ENCODE measurements at places on chromosomes 13 and 19. TPM values are rescaled to one million over a fixed set of nuclear protein-coding genes. Genes with fewer than 3 reads are reported as not detected.

- no peaks in the 10 kb centered on the region for H3K36me3 ChIP-seq
- peak overlapping the region; percentile 78 for H3K4me3 ChIP-seq
- H3K27me3 ChIP-seq: peaks cover 3% of the 10 kb centered on the region
- no peak for DNase-seq
Measured at GRCh38 chr13:110616103-110617101, 1.1 kb downstream of the NAXD start.

DNA sequence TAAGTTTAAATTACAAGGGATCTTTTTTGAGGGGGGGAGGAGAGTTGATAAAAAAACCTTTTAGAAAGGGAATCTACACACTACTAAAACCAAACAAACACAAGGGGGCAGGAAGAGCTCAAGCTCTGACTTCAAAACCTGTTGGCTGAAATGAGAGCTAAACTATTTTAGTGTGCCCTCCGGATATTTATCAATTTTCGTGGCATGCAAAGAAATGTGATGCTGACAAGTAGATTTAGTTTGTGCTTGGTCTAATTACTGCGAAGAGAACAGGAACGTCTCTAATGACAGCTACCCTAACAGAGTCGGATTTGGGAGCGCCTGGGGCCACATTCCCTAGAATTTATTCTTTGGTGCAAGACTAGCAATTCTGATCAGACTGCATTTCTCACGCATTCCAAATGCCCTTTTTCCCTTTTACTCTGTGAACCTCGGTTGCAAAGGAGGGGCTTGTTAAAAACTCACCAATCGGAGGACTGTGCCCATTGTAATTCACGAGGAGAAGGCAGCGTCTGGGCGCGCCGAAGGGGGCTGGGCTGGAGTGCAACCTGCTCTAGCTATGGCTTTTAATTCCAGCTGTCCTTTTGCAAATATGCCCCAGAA is 802 bp upstream of the FREM2 start:
- peaks cover 18% of the 10 kb centered on the region for H3K4me1 ChIP-seq
- peaks cover 3% of the 10 kb centered on the region for H3K36me3 ChIP-seq
- peaks cover 32% of the 10 kb centered on the region for H3K27me3 ChIP-seq
- H3K27ac ChIP-seq: no peak overlapping the region
- H3K4me3 ChIP-seq: peak overlapping the region; percentile 59
- DNase-seq: peak; percentile 23

GRCh38 chr13:34749046-34749445 is 193.0 kb upstream of the NBEA start:
- H3K4me1 ChIP-seq: peaks cover 4% of the 10 kb centered on the region
- H3K4me3 ChIP-seq: no peak overlapping the region
- no peak for DNase-seq
- no peak overlapping the region for H3K27ac ChIP-seq

DNA sequence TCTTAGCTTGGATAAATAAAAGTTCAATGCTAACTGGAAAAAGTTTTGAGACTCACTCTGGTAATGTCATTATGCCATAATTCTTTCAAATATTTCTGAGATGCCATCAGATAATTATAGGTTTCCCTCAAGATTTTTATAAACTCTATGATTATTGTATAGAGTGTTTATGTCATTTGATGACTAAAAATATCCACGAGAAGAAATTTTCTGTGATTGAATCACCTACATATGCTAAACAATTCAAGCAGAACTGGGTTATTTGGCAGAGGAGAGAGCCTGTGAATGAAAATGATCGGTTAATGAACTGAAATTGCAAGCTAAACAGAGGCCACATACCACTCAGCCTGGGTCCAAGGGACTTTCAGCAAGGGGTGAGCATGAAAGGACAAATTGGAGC is 92.6 kb upstream of the TSC22D1 start:
- H3K36me3 ChIP-seq: no peaks in the 10 kb centered on the region
- H3K4me1 ChIP-seq: peaks cover 7% of the 10 kb centered on the region
- H3K27me3 ChIP-seq: no peaks in the 10 kb centered on the region
- no peak overlapping the region for H3K4me3 ChIP-seq

- H3K27ac ChIP-seq: peak overlapping the region; percentile 98
- H3K4me3 ChIP-seq: no peak overlapping the region
- no peak for DNase-seq
- H3K27me3 ChIP-seq: no peaks in the 10 kb centered on the region
- H3K4me1 ChIP-seq: peaks cover 47% of the 10 kb centered on the region
- H3K36me3 ChIP-seq: no peaks in the 10 kb centered on the region
Measured at GRCh38 chr19:13165162-13165997, 15.2 kb downstream of the IER2 start.

- H3K4me1 ChIP-seq: no peaks in the 10 kb centered on the region
- no peaks in the 10 kb centered on the region for H3K36me3 ChIP-seq
Measured at GRCh38 chr13:42420304-42420703, 148.4 kb downstream of the AKAP11 start.

GRCh38 chr19:40802300-40803169 is 3.5 kb downstream of the EGLN2 start:
- peak overlapping the region; percentile 60 for H3K27ac ChIP-seq
- peak; percentile 65 for DNase-seq
- peaks cover 78% of the 10 kb centered on the region for H3K4me1 ChIP-seq
- peak overlapping the region; percentile 6 for H3K4me3 ChIP-seq

DNA sequence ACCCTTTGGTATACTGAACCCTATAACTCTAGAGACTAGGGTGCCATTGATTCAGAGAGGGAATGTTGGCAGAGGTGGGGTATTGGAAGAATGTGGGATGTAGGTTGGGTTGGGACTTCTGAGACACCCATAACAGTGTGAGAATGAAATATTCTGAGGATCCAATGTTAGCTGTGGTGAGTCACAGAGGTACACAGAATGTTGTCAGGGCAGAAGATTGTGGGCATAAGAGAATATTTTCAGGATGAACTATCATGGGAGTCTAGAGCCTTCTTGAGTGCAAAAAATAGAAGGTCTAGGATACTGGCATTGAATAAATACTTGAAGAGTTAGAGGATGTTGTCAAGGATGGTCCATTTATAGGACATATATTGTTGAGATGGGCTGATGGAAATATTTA is 9.0 kb downstream of the KLK13 start:
- H3K4me3 ChIP-seq: no peak overlapping the region
- no peaks in the 10 kb centered on the region for H3K27me3 ChIP-seq
- DNase-seq: no peak
- H3K4me1 ChIP-seq: no peaks in the 10 kb centered on the region

DNA sequence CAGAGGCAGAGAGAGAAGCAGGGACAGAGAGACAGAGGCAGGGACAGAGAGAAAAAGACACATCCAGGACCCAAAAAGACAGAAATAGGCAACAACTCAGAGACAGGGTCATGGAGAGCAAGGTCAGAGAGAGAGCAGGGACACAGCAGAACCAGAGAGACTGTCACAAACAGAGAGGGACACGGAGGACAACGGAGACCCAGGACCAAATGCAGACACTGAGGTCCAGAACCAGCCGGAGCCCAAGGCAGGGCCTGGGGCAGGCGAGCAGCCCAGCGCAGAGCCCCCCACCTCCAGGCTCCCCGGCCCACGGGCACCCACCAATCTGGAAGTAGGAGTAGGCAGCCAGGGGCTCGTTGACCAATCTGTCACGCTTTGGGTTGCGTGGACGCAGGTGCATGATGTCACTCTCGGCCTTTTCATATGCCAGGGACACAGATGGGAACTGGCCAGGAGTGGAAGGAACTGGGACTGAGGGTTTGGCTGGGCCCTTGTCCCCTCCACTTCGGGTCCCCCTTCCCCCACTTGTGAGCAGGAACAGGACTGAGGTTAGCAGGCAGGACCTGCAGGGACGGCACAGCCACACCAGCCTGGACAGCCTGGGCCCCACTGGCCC is 8.1 kb downstream of the TMEM147 start:
- DNase-seq: no peak
- no peak overlapping the region for H3K27ac ChIP-seq
- H3K4me3 ChIP-seq: no peak overlapping the region
- no peaks in the 10 kb centered on the region for H3K36me3 ChIP-seq
- peaks cover 20% of the 10 kb centered on the region for H3K27me3 ChIP-seq

DNA sequence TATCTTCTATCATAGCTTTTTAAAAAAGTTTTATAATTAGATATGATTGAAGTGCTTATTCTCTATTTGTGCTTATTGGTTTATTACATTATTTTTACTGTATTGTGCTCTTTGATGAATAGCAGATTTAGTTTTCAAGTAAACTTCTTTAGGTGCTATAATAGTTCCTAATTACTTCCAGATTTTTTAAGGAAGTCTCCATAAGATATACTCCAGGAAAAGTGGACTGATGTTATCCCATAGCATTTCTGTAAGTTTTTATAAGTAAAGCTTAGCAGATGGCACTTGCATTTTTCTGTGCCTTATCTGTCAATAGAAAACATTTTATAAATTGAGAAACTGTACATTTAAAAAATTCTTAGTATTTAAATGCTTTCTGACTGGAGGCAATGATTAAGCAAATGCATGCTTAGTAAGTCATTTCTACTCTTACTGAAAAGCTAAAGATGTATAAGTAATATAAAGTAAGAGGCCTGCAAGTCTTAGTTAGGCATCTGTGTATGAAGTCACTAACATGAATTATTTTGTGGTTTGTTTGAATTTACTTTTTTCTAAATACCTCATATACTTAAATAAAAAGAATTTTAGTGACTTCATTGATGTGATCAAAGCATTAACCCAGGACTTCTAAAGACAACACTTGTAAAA is 182.8 kb downstream of the MAB21L1 start:
- no peaks in the 10 kb centered on the region for H3K27me3 ChIP-seq
- H3K27ac ChIP-seq: no peak overlapping the region
- no peaks in the 10 kb centered on the region for H3K4me1 ChIP-seq
- no peaks in the 10 kb centered on the region for H3K36me3 ChIP-seq
- no peak overlapping the region for H3K4me3 ChIP-seq

DNA sequence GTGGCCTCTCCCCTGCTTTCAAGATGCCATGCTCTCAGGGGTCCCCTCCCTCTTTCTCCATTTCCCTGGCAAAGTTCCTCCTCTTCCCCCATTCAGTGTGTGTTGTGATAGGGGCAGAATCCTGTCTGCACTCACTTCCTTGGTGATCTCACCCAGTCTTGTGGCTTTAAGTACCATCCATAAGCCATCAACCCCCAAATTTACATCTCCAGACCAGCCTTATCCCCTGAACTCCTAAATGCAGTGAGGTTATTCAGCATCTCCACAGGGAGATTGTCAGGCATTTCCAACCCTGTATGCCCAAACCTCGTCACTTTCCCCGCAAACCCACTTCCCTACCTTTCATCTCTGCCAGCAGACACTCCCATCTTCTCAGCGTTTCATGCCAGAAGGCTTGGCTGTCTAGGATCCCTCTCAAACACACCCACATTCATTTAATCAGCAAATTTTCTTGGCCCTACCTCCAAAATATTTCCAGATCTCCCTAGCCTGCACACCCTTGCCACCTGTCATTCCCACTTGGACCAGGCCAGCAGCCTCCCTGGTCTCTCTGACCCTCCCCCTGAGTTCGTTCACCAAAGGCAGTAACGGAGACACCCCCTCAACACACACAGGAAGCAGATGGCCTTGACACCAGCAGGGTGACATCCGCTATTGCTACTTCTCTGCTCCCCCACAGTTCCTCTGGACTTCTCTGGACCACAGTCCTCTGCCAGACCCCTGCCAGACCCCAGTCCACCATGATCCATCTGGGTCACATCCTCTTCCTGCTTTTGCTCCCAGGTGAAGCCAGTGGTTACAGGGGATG is at the start of gene HCST:
Gene HCST (plus strand): TSS at position 676 of the 808 bp plus-strand sequence. CDS start 65 bp downstream, at position 741.
- DNase-seq: peak; percentile 52
- peaks cover 27% of the 10 kb centered on the region for H3K27me3 ChIP-seq
- H3K4me1 ChIP-seq: peaks cover 14% of the 10 kb centered on the region
- peaks cover 4% of the 10 kb centered on the region for H3K36me3 ChIP-seq

- H3K4me1 ChIP-seq: peaks cover 7% of the 10 kb centered on the region
- peak overlapping the region; percentile 30 for H3K4me3 ChIP-seq
- H3K27me3 ChIP-seq: no peaks in the 10 kb centered on the region
Measured at GRCh38 chr19:58009301-58009665, 6.7 kb upstream of the ZNF606 start.

DNA sequence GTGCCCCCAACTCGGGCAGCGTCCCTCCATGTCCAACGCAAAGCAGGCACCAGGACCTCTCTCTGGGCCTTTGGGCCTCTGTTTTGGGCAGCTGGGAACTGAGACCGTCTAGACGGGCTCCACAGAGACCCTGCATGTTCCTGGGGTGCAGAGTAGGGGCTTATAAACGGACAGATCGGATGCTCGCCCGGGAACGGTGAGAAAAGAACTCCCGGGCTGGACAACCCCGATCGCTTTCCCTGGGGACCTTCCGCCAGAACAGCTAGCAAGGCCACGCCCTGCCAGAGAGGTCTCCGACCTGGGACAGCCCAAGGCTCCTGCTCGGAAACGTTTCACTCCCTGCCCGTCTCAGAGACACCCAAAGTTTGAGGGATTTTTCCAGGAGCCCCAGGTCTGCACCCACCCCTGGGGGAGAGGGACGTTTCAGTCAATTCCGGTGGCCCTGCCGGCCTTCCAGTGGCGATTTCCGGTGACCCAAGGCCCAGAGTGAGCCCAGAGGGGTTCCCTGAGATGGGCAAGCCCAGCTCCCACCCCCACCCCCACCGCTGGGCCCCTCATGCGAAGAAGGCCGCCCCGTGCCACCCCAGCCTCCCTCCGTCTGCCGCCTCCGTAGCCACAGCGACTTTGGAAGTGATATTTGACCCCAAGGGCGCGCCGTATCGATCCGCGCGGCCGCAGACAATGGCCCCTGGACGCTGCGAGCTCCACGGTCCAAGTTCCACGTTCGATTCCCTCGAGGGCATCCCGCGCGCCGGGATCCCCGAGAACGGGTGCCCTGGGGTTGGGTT is 1.7 kb downstream of the NR2F6 start:
- DNase-seq: peak; percentile 62
- peaks cover 10% of the 10 kb centered on the region for H3K36me3 ChIP-seq
- peaks cover 45% of the 10 kb centered on the region for H3K4me1 ChIP-seq
- H3K27me3 ChIP-seq: no peaks in the 10 kb centered on the region

DNA sequence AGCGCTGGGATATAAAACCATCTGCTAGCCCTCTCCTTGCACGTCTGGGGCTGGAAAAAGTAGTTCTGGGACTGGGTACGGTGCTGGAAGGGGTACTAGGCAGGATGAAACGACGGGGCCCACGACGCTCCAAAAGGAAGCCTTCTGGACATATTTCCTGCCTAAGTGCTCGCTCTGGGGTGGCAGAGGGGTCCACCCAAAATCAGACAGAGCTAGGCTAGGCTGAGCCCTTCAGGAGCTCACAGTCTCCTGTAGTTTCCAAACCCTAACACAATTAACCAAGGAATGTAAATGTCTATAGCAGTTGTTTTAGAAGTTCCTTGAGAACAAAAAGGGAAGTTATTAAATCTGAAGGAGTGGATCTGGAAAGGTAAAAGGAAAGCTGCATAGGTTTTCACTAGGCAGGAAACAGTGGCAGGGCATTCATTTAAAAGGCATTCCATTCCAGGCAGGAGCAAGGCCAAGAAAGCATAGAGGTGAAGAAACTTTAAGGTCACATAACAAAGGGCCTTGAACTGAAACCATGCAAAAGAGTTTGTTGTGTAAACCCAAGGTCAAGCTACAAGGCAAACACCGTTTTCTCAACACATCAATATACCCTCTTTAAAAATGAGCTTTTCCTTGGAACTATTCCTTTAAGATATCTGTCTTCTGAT is 634 bp upstream of the DIAPH3 start:
- peak overlapping the region; percentile 91 for H3K4me3 ChIP-seq
- peaks cover 6% of the 10 kb centered on the region for H3K4me1 ChIP-seq
- peak overlapping the region; percentile 98 for H3K27ac ChIP-seq
- DNase-seq: peak; percentile 30

Gene DHDH
- total RNA-seq: 0.31 TPM

Gene PDE4C
- total RNA-seq: 3.3 TPM

Gene ELSPBP1
- total RNA-seq: not detected

Gene TMEM86B
- 1.1 TPM for total RNA-seq

Gene CEACAM21
- total RNA-seq: 1.5 TPM

Gene ANKRD24
- 0.58 TPM for total RNA-seq

Gene IFT88
- 15.2 TPM for total RNA-seq

Gene ETFB
- total RNA-seq: 50.1 TPM

Gene NLRP4
- total RNA-seq: not detected

Gene CHST8
- total RNA-seq: 0.22 TPM

Gene CNFN
- not detected for total RNA-seq

Gene SLC25A41
- total RNA-seq: 0.22 TPM

Gene PSG6
- 0.53 TPM for total RNA-seq

Gene ZNF850
- 3.7 TPM for total RNA-seq
